ENCODE measurements at places on chromosomes 4 and X.

DNA sequence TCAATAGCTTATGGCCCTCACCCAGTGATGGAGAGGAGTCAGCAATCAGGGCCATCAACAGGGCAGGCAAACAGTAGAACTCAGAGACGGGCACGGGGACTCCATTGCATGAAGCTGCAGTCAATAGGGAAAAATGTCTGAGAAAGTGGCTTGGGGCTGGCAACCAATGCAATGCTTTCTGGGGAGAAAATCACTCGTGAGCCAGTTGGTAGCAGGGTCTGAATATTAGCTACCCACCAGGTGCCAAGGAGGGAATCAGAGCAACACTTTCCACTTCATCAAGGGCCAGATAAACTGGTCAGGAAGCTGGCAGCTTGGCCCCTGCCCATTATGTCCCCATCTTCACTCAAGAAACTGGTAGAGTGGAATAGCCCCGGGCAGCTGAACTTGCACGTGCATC is 80.7 kb downstream of the STARD8 start:
- no peak for DNase-seq

DNA sequence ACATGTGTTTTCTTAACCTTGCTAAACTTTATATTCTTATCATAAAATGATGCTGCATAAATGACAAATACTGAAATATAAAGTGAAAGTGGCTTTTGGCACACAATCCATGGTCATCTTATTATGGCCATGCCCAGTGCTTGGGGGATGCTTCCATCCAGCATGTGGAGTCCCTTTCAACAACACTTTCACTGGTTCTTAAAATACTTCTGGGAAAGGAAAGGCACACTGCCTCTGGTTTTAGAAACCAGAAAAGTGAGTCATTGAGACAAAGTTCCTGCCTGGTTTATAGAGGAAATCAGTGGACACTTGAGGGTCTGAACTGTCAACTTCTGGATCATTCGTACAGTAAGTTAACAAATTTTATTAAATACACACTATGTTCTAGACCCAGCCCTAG is 248.0 kb upstream of the ADAMTS3 start:
- DNase-seq: no peak

DNA sequence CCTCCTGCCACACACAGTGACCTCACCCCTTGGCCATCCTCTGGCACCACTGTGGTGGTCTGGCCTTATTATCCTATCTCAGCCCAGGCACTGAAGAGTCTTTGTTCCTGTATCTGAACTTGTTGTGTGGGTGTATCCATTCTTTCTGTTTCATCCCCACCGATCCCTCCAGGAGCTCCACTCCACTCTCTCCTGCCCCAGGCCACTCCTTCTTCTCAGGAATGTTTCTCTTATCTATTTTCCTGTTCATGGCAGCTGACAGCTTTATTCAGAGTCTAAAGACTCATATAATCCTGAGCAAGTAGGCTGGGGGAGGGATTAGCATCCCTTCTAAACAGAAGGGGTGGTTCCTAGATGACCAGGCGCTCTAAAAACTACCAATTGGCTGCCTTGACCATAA is 150.0 kb downstream of the ANAPC10 start:
- DNase-seq: no peak

- DNase-seq: no peak
Observed at GRCh38 chr4:77734928-77735327, 84.2 kb downstream of the CNOT6L start.

GRCh38 chrX:19389227-19389845 is 45.6 kb downstream of the PDHA1 start:
- no peak for DNase-seq

- no peak for DNase-seq
Observed at GRCh38 chrX:115017455-115017854, at the start of gene IL13RA2. TSS of gene IL13RA2 (minus strand) at chrX:115017616. CDS start at chrX:115017269, 347 bp downstream.

DNA sequence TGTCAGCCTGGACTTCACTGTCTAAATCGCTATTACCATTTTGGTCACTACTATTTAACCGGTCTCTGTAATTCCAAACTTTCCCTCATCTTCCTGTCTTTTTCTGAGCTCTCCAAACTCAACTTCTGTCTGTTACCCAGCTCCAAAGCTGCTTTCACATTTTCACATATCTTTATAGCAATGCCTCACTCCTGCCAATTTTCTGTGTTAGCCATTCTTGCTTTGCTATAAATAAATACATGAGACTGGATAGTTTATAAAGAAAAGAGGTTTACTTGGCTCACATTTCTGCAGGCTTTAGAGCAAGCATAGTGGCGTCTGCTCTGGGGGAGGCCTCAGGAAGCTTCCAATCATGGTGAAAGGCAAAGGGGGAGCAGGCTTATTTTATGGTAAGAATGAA is 368.3 kb upstream of the GNPDA2 start:
- no peak for DNase-seq

GRCh38 chrX:133726211-133726630 is 259.2 kb downstream of the GPC3 start:
- DNase-seq: peak; percentile 18

GRCh38 chrX:74426615-74427014 is 5.3 kb downstream of the SLC16A2 start:
- DNase-seq: no peak

DNA sequence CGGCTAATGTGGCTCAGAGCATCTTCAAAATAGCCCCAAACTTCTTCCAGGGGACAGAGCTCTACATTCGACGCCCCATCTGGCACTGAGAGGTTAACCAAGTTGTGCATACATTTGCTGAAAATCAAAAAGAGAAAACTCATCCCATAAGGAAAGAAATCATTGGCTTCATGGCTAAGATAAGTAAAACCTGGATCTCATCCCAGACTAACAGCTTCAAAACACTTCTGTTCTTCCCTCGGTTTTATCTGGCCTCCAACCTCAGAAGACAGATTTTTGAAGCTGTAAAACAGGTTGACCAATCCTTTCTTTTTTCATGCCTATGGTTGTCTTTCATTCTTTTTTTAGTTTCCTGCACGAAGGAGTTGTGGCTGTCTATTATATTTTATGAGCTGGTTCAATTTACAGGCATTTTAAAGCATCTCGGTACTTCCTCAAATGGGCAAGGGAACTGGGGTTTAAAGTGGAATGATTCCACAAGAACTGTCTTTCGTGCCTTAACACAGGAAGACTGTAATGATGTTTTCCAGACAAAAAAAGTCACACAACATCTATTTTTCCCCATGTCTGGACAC is 107.6 kb downstream of the DLG3 start:
- DNase-seq: no peak

DNA sequence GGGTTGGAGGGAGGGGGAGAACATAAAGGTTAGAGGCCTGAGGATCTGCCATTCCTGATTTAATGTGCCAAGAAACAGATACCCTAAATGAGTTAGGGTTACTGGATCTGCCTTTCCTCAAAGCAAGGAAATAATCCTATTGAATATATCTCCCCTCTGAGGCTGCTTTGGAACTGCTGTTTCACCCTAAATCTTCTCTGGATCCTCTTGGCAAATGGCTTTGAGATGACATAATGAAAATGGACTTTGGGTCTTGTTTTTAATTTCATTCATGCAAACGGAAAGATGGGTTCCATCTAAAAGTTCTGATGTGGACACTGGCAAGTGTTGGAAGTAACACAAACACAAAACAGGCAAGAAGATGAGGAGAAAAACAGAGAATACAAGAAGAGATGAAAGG is 23.0 kb upstream of the MAOA start:
- DNase-seq: no peak

DNA sequence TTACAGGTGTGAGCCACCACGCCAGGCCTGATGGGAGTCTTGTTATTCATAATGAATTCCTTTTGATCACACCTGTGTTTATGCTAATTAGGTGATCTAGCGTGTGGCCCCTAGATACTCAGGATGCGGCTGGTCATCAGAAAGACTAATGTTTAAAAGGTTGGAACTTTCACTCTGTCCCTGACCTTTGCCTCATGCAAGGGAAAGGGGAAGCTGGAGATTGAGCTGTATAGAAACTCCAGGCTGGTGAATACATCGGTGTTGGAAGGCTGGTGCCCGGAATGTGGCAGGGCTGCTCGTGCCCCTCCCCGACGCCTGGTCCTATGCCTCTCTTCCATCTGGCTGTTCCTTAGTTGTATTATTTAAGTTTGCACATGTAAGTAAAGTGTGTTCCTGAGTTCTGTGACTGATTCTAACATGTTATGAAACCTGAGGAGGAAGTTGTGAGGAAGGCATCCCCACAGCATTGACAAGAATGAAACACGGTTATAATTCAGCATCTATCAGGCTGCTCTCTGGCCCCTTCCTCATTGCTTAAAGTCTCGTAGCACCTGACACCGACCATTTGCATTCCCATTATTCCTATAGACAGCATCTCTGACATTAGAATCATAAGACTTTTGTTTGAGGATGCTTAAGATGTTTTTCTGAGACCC is 28.9 kb downstream of the CASP3 start:
- DNase-seq: no peak

- DNase-seq: no peak
Observed at GRCh38 chrX:153818571-153819383, 11.6 kb downstream of the PDZD4 start.

GRCh38 chr4:113442826-113443225 is 318.7 kb downstream of the CAMK2D start:
- DNase-seq: no peak

GRCh38 chrX:118761939-118762707 is 34.7 kb downstream of the IL13RA1 start:
- no peak for DNase-seq

DNA sequence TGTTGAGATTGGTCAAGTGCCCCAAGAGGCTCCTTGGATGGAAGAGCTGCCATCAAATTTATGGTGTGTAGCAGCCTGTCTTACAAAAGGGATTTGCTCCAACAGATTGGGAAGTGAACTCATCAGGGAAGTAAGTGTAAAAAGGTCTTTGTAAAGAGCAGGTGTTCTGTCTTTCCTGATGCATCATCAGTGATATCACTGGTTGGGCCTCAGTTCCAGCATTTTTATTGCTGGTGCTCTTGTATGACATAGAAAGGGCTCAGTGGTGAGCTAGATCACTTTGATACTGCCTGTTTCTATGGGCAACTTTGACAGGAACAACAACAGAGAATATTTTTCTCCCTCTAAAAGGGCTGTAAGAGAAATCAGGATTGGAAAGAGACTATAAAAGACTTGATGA is 8.7 kb upstream of the GABRE start:
- no peak for DNase-seq

GRCh38 chr4:15702941-15703403 is at the start of gene BST1:
TSS of gene BST1 (plus strand) at chr4:15703065. CDS start at chr4:15703145, 80 bp downstream.
- peak; percentile 25 for DNase-seq

DNA sequence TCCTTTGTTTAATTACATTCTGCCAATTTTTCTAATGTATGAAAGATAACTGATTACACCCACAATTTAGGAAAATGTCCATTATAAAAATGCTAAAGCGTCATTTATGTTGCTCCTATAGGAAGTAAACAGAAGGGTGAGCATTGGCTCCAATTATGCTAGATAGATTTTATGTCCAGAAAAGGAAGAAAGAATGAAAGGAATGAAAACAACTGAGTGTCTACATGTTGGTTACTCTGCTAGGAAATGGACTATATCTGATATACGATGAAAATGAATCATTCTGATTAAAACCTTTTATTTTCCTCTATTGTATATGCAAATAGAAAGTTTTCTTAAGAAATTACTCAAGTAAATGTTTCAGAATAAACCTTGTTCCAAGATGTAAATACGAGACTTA is 1.6 kb downstream of the ENAM start:
- no peak for DNase-seq

GRCh38 chr4:88382621-88383020 is 4.0 kb downstream of the HERC6 start:
- peak; percentile 28 for DNase-seq

GRCh38 chrX:132718431-132718958 is 229.7 kb upstream of the MBNL3 start:
- no peak for DNase-seq

DNA sequence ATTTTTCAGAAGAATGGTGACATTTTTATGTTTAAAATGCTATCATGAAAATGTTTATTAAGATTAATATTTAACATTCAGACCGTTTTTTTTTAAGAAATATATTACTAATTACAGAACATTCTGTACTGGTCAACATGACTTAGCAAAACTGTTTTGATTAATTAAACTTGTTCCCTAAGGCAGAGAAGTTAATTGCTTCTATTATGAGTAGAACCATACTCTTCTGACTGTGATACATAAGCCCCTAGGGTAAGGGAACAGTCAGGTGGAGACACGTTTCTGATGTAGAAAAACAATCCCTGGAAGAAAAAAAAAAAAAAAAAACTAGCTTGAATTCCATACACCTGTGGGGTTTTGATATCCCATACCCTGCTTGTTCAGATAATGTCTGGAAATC is 97.4 kb downstream of the GPM6A start:
- no peak for DNase-seq

GRCh38 chr4:3314706-3315260 is 22.0 kb downstream of the RGS12 start:
- DNase-seq: no peak

GRCh38 chr4:139633661-139634060 is 32.0 kb upstream of the MGST2 start:
- DNase-seq: peak; percentile 42

DNA sequence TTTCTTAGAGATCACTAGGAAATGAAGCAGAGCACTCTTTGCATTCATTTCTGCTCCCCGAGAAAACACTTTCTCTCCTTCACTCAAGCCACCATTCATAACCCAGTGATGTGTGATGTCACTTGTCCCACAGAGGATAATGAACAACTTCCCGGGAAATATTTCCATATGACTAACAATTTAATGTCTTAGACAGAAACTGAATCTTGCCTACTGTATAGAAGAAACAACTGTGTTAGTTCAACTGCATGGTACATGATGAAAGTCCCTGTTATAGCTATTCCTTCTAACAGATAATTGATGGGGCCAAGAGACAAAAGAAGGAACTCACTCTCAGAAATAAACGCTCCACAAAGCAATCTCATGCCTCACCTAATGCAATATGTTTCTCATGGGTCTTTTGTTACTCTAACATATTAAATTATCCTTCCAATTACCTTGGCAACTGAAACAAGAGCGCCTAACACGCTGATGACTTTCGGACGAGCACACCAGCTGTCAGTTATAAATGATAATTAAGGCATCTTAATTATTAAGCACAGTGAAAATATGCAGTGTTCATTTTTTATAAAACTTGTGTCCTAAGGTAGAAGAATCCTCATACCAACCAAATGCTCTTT is 113.7 kb upstream of the TLR3 start:
- DNase-seq: no peak

DNA sequence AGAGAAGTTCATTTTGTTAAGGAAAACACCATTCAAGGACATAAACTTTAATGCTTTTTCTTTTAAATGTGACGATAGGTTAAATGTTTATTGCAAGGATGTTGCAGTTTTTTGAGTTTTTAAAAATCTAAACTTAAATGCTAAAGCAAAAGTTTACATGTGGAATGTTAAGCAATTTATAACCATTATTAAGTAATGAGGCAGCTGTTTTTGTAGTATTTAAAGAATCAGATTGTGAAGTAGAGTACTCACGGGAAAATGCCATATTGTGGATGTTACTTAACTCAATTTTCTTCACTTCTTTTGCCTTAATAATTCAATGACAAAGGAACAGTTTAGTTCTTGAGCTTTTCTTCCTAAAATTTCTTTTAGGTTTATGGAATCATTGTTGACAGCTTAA is 43.5 kb downstream of the UBE2K start:
- no peak for DNase-seq

- DNase-seq: no peak
Observed at GRCh38 chrX:124113621-124114600, 152.4 kb downstream of the STAG2 start.

GRCh38 chr4:121217351-121217750 is 53.2 kb upstream of the TNIP3 start:
- no peak for DNase-seq
